ENCODE measurements at places on chromosomes 3 and 15.

DNA sequence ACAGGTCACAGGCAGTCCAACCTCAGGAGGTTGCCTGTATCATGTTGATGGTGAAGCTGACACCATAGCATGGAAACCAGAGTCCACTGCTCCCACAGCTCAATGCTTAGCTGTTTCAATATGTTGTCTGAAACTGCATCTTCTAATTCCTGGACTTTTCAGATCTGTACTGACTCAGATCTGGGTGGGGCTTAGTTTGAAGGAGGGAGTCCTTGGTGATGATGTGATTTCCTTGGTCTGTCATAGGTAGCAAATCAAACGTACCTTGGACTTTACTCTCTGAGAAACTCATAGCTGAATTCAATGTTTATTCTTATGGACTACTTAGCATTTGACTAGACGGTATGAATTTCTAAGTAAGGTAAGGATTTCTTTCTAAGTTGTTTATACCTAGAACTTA lies at the start of gene HHLA2:
HHLA2 (plus strand) TSS at position 310 of the 400 bp plus-strand sequence. CDS start 55,266 bp downstream, outside the sequence.
- DNase-seq, result no peak

- DNase-seq, result no peak
Measured at GRCh38 chr15:81384891-81385720, 11.1 kb upstream of the TMC3 start.

GRCh38 chr15:92937901-92938300 lies 37.8 kb downstream of the CHD2 start:
- no peak for DNase-seq

DNA sequence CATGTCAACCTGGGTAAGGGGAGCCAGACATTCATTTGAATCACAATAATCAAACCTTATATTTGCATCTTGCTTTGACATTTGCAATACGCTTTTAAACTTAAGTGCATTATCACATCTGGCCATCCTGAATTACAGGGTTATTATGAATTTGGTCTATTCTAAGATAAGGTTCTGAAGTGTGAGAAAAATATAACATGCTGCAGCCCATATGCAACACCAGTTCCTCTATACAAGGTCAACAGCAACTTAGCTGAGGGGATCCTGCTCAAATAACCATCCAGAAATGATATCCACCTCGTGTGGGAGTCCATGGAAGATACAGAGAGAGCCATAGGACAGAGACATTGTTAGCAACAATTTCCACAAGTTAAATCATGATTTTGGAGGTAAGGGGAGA lies 72.7 kb upstream of the RAD18 start:
- DNase-seq, result no peak

- no peak for DNase-seq
Measured at GRCh38 chr15:31483986-31484951, 157.6 kb downstream of the KLF13 start.

- DNase-seq, result peak; percentile 58
Measured at GRCh38 chr15:55915221-55915620, 78.2 kb downstream of the NEDD4 start.

- DNase-seq, result no peak
Measured at GRCh38 chr3:184321666-184322065, 7.3 kb downstream of the EIF4G1 start.

DNA sequence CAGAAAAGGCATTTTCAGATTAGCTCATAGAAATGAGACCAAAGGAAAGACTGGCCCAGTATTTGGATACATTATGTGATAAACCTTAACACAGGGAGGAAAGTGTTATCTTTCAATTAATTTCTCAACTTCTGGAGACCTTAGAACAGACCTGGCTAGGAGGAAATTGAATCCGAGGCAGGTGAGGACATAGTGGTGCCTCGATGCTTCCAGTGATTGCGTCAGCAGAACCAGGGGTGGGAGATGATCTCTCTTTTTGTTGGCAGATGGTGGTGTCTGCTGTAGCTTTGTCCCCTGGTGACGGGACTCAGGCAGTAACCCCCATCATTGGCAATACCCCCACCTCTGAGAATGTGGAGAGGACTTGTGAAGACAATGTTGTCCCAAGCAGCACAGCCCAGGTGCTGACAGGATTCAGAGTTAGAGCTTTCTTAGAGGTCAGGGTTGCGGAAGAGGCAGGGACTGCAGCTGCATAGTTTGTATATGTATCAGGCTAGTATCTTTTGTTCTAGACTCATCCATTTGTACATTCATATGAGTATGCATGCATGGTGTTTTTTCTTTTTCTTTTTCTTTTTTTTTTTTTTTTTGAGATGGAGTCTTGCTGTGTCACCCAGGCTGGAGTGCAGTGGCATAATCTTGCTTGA lies 27.9 kb upstream of the MUC20 start:
- no peak for DNase-seq
